ENCODE measurements at places on chromosomes 5 and 9.

DNA sequence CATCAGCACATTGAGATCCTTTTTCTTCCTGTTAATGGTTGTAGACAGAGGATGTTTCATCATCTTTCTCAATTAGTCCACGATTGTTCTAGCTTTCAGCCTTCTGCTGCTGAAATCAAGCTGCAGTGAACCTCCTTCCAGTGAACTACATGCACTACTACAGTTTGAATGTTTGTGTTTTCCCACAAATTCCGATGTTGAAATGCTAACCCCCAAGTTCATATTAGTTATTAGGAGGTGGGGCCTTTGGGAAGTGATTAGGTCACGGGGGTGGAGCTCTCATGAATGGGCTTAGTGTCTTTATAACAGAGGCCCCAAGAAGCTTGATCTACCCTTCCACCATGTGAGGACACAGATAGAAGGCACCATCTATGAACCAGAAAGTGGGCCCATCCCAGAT is 32.9 kb downstream of the NSG2 start:
- DNase-seq = no peak

DNA sequence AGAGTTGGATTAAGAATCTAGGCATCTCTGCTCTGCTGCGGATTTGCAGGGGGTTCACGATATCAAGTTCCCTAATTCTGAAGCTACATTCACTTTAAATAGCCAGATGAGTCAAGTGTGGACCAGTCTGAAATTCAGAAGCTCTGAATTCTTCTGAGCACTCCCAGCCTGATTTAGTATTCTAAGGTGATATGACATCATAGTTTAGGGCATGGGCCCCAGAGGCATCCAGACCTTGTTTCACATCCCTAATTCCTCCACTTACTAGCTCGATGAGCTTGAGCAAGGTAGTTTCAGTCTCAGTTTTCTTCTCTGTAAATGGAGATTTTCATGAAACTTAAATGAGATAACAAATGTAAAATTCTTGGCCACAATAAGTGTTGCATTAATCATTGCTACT is 65.2 kb downstream of the TMEM167A start:
- DNase-seq = no peak

GRCh38 chr9:75001719-75002421 is 26.2 kb downstream of the CARNMT1 start:
- no peak for DNase-seq

DNA sequence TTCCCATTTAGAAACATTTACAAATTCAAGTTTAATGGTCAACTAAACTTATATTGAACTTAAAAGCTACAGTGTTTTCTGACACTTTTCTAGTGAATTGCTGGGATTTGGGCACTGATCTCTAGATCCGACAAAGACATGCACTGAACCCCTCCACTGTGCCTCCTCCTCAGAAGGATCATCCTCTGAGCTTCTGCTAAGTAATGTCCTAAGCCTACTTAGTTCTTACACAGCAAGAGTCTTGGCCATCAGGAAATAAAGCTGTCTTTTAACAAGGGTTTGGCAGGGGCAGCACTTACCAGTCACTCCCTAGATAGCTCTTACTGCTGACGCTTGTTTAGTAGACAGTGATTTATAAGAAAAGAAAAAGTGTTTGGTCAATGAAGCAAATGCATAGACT is 50.5 kb downstream of the FAM81B start:
- DNase-seq = no peak

DNA sequence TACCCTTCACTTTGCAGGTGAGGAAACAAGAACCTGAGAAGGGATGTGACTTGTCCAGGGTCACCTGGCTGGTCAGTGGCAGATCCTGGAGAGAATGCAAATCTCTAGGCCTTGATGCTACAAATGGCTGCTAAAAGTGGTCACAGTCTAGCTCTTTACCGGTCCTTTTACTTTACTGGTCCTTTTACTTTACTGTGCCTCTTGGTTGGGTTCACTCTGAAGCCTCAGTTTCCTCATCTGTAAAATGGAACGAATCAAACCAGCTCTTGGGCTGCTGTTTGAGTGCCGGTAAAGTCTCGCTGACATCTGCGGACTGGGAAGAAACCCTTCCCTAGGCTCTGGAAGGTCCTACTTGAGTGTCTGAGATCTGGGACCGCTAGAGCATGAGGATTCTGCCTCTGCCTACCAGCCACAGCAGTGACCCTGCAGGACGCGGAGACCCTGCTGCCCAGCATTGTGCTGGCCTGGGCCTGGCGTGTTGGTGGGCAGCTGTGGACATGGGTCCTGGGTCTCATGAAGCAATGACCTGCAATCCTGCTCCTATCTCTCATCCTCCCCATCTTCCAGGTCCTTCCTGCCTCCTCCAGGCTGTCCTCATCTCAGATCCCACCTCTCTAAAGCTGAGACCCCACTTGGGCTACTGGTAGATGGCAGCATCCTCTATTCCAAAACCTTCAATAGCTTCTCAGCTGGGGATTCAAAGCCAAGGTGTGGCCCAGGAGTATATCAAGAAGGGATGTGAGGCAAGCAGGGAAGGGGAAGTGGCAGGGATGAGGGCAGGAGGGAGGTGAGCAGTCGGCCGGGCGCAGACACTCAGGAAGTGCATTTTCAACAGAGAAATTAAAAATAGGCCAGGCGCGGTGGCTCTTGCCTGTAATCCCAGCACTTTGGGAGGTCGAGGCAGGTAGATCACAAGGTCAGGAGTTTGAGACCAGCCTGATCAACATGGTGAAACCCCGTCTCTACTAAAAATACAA is 13.3 kb downstream of the CORO2A start:
- DNase-seq = no peak

GRCh38 chr5:123093111-123093600 is 4.1 kb downstream of the PRDM6 start:
- DNase-seq = no peak

- DNase-seq = no peak
Observed at GRCh38 chr5:179720222-179720621, 12.4 kb upstream of the MAML1 start.

GRCh38 chr5:149610589-149611255 is 29.4 kb downstream of the ARHGEF37 start:
- DNase-seq = no peak

DNA sequence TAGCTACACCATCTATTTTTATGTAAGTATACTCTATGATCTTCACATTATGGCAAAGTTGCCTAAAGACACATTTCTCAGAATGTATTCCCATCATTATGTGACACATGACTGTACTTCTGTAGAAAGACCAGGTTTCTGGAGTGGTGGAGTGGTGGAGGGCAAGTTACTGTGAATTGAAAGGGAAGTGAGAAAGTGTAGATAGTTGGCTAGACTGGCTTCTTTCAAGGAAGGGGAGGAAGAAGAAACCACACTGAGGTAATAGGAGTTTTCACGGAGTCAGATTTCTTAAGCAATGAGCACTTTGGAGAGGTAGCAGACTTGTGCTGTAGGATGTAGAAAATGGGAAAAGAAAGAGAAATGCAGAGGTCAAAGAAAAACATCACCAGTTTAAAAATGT is 50.9 kb upstream of the EQTN start:
- no peak for DNase-seq

All from T-helper 2 cell (primary cell).